CD8-positive, alpha-beta memory T cell (primary cell): ENCODE measurements at places on chromosomes 16 and 17. TPM values are rescaled to one million over a fixed set of nuclear protein-coding genes. Genes with fewer than 3 reads are reported as not detected.

- no peak for DNase-seq
Measured at GRCh38 chr17:46202424-46202823, 9.2 kb upstream of the KANSL1 start.

GRCh38 chr16:65312795-65313194 lies 190.9 kb upstream of the CDH11 start:
- DNase-seq = no peak

- no peak for DNase-seq
Measured at GRCh38 chr16:12082226-12082887, 105.8 kb downstream of the SNX29 start.

GRCh38 chr16:65185241-65185778 lies 63.4 kb upstream of the CDH11 start:
- no peak for DNase-seq

DNA sequence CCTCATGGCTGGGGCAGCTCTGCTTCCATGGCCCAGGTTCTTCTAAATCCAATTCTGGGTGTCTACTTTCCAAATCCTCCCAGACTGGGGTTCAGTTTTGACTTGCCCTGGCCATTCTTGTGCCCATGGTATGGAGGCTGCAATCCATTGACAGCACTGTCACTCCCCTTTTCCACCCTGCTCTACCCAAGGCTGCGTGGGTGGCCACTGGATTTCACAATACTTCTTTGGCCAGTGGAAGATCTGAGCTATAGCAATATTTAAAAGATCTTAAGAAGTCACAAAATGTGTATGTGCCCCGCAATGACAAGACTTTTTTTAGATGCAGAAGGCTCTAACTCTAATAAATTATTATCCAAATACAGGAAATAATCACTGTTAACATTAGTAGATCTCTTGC lies 329.4 kb upstream of the CCL2 start:
- DNase-seq = no peak

DNA sequence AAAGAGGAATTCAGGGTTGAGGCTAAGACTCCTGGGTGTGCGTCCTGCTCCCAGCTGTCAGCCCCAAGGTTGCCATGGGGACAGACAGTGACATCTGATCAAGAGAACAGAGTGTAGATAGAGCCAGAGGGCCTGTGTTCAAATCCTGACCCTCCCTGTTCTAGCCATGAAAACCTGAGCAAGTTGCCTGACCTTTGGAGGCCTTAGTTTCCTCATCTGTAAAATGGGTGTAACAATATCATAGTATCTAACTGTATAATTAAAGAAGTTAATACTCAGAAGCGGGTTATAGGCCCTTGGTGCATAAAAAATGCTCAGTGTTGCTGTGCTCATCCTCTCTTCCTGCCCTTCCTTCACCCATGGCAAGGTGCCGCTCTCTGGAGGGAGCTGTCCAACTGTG lies 28.7 kb upstream of the FOXF1 start:
- DNase-seq = no peak

DNA sequence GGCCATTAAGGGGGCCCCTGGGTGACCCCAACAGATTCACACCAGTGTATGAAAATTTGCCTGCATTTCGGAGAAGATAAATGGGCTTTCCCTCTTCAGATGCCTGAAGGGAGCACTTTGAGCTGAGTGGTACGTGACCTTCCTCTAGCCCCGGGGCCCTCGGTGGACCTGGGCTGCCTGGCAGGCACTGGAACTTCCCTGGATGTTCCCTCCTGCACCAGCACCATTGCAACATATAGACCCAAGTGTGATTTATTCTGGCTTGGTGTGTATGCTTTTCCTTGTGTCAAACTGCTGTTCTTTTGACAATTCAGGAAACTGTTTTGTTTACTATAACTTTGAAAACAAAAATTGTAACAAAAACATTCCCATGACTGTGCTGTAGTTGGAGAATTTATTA lies 93.8 kb downstream of the TNFRSF13B start:
- DNase-seq = no peak

DNA sequence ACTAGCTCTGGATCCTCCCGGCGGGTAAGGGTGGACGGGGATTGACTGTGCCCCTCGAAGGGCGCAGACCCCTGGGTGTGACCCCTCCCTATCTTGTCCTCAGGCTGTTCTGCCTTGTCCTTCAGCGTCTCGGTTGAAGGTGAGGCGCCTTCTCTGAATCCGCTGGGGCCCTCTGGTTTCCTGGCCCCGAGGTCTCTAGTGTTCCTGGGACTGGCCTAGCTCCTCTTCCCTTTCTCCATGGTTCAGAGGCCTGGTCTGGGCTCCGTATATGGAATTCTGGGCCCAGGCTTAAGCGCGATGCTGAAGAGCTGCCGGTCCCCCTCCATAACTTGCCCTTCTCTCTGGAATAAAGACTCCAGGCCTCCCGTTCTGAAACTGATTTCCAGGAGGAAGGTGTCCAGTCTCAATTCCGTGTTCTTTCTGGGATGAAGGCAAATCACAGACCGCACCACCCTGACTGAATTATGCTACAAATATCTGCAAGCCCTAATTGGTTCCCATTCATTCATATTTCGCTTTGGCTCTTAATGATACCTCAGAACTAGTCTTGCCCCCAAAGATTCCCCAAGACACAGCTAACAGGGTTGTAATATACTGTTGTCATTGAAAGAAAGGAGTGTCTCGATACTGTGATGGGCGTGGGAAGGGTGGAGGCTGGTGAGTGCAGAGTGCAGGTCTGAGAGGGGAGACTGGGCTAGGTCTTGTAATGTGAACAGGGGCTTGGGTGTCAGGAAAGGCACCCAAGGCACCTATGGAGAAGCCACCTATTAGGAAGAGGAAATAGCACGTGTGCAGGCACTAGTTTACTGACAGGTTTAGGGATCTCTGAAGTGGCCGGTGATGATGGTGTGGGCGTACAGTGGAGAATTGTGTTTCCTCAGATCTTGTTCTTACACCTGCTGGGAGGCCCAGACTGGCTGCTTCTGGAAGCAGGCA lies 851 bp downstream of the EDC4 start:
- DNase-seq = no peak

GRCh38 chr16:54174201-54174600 lies 112.4 kb downstream of the IRX3 start:
- no peak for DNase-seq

- DNase-seq = no peak
Measured at GRCh38 chr16:2366660-2367309, 26.3 kb upstream of the ABCA3 start.

GRCh38 chr17:79023180-79023705 lies 726 bp upstream of the C1QTNF1 start:
- no peak for DNase-seq

DNA sequence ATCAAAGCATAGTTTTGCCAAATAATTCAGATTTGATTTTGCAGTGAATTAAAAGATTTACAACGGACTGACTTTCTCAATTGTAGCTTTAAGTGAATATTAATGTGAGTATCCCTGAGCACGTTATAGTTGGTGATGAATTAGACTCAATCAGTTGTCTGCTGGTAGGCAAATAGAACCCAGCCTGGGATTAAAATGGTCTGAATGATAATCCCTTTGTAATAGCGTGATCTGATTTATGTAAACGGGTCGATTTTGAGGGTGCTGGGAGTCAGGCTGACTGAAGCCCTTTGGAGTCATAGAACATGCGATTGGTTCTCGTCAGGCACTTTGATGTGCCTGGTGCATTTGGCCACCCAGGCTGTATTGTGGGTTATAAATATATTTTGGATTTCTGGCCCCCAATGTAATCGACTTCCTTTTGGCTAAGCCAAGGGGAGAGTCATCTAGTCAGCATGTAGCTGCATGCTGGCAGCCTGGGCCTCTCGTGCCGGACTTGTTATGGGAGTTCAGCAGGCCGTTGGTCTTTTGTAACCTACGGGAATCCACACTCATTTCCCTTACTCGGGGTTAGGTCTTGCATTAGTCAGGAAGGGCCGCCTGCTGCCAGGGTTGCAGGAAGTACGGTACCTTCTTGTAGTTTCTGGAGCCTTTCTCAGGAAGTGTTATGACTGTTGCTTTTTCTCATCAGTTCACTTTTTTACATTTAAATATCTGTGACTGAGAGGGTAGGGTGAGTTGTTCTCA lies 5.4 kb downstream of the PGS1 start:
- DNase-seq = no peak

GRCh38 chr16:88499836-88500251 lies 46.8 kb downstream of the ZFPM1 start:
- no peak for DNase-seq

- peak; percentile 42 for DNase-seq
Measured at GRCh38 chr17:79842656-79843473, 3.6 kb upstream of the CBX4 start.

GRCh38 chr17:80339118-80339517 lies 75.8 kb upstream of the ENDOV start:
- no peak for DNase-seq

- no peak for DNase-seq
Measured at GRCh38 chr17:50765454-50766221, 1.7 kb downstream of the ANKRD40CL start.

ZACN gene
- total RNA-seq = 2.8 TPM

NPIPA3 gene
- total RNA-seq = 0.69 TPM

MEOX1 gene
- 1.2 TPM for total RNA-seq

APOH gene
- not detected for total RNA-seq

MT1A gene
- 0.71 TPM for total RNA-seq

CDRT4 gene
- total RNA-seq = 1.8 TPM

CACNG1 gene
- total RNA-seq = not detected

COPS3 gene
- total RNA-seq = 132 TPM

PMFBP1 gene
- 0.09 TPM for total RNA-seq
